ENCODE measurements at places on chromosomes 6 and 20.

- DNase-seq: no peak
Observed at GRCh38 chr20:19079536-19080299, 132.7 kb upstream of the SLC24A3 start.

DNA sequence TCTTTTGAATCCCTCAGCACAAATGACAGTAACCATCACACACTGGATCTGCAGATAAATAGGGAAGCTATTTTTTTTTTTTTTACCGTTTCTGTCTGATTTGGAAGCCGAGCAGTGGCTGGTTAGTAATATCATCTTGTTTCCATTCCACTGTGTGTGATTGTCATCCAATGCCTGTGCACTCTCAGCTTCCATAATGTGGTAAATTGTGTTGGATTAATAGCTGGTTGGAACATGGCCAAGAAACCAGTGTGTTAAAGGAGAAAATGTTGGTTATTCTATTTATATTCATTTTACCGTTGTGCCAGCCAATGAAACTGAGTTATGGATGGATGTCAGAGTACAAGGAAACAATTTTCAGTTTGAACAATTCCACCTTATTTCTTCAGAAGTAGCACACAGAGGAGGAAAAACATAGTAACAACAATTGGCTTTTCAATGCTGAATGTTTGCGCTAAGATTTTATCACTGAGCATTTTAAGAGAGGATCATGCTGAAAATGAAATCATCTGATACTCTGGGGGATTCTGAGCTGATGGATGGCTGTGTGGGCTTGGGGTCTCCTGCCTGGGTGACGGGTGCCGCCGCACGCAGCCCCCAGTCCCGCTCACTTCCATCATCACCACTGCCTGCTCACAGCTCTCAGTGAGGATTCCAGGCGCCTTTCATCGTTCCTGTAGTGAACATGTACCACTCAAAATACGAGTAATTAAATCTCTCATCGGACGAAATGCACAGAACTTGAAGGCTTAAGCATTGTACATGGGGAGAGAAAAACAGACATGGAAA, 40.7 kb upstream of the EXOC2 start:
- no peak for DNase-seq

GRCh38 chr6:16179970-16180431, 51.1 kb downstream of the MYLIP start:
- no peak for DNase-seq

GRCh38 chr20:37869334-37869861, 33.5 kb upstream of the VSTM2L start:
- DNase-seq: no peak

GRCh38 chr6:24696097-24696496, 22.9 kb downstream of the C6orf62 start:
- DNase-seq: no peak

DNA sequence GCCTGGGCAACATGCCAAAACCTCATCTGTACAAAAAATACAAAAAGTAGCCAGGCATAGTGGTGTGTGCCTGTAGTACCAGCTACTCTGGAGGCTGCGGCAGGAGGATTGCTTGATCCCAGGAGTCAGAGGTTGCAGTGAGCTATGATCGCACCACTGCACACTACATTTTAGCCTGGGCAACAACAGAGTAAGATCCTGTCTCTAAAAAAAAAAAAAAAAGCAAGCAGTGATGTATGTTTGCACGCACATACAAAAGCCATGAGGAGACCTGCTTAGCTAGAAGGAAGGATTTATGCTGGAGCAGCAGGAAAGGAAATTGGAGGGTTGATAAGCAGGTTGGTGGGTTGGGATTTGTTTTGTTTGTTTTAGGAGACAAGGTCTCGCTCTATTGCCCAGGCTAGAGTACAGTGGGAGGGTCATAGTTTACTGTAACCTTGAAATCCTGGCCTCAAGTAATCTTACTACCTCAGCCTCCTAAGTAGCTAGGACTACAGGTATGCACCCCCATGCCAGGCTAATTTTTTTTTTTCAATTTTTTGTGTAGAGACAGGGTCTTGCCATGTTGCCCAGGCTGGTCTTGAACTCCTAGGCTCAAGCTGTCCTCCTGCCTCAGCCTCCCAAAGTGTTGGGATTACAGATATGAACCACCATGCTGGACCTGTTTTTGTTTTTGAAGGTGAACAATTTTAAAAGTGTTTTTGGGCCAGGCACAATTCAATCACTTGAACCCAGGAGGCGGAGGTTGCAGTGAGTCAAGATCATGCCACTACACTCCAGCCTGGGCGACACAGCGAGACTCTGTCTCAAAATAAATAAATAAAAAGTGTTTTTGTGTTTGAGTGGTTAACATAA, 4.0 kb downstream of the ZSWIM3 start:
- DNase-seq: no peak

GRCh38 chr6:44128020-44128917, 915 bp downstream of the TMEM63B start:
- peak; percentile 73 for DNase-seq

- DNase-seq: no peak
Observed at GRCh38 chr6:162974685-162975084, 246.9 kb downstream of the PACRG start.

GRCh38 chr6:89297695-89298351, 17.3 kb downstream of the GABRR2 start:
- no peak for DNase-seq

DNA sequence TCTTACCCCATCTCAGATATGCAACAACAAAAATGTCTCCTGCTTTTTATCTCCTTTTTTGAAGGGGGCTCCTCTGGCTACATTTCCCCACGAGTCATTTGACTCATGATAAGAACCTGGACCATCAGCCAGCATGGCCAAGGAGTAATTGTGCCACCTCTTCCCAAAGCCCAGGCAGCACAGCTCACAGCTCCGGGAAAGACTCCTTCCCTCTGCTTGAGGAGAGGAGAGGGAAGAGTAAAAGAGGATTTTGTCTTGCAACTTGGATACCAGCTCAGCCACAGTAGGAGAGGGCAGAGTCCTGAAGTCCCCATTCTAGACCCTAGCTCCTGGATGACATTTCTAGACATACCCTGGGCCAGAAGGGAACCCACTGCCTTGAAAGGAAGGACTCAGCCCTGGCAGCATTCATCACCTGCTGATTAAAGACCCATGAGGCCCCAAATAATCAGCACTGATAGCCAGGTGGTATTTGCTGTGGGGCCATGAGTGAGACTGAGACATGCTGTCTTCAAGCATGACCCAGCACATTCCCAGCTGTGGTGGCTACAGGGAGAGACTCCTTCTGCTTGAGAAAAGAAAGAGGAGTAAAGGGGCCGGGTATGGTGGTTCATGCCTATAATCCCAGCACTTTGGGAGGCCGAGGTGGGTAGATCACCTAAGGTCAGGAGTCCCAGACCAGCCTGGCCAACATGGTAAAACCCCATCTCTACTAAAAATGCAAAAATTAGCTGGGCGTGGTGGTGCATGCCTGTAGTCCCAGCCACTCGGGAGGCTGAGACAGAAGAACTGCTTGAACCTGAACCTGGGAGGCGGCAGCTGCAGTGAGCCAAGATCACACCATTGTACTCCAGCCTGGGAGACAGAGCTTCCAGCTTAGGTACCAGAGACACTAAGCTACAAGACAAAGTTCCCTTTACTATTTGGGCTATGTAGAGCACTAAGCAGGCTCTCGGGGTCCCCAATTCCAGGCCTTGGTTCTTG, 28.1 kb downstream of the NCOA6 start:
- DNase-seq: no peak

- DNase-seq: no peak
Observed at GRCh38 chr6:39615622-39616021, 109.6 kb downstream of the KIF6 start.

- DNase-seq: no peak
Observed at GRCh38 chr20:49480236-49480635, 2.2 kb downstream of the KCNB1 start.

DNA sequence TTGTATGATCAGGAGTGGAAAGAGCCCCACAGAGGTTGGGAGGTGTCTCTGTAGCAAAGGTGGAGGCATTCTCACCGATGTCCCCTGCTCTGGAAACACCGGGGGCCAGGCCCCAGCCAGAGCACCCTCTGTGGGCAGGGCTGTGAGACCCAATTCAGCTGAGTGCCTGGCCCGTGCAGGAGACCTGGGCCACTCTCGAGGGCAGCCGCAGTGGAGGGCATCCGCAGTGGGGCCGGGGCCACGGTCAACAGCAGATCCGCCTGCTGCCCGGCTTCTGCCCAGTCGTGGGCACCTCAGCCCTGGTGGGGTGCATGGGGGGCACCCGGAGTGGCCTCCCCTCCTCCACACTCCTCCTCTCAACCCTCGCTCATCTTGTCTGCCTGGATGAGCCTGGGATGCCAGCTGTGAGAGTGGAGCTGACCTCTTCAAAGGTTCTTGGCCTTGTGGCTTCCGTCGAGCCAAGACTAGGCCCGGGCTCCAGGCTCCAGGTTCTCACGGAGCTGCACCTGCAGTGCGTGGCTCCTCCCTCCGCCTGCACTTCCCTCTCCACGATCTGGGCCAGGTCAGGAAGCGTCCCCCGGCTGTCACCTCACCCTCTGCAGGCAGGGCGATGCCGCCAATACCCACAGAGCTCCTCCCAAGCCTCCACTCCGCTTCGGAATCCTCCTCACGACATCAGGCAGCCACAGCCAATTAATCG, 134.8 kb downstream of the TAF4 start:
- DNase-seq: peak; percentile 11

- DNase-seq: no peak
Observed at GRCh38 chr6:133062077-133062476, 179.1 kb upstream of the EYA4 start.

- DNase-seq: no peak
Observed at GRCh38 chr6:5338177-5338960, 77.1 kb downstream of the FARS2 start.

DNA sequence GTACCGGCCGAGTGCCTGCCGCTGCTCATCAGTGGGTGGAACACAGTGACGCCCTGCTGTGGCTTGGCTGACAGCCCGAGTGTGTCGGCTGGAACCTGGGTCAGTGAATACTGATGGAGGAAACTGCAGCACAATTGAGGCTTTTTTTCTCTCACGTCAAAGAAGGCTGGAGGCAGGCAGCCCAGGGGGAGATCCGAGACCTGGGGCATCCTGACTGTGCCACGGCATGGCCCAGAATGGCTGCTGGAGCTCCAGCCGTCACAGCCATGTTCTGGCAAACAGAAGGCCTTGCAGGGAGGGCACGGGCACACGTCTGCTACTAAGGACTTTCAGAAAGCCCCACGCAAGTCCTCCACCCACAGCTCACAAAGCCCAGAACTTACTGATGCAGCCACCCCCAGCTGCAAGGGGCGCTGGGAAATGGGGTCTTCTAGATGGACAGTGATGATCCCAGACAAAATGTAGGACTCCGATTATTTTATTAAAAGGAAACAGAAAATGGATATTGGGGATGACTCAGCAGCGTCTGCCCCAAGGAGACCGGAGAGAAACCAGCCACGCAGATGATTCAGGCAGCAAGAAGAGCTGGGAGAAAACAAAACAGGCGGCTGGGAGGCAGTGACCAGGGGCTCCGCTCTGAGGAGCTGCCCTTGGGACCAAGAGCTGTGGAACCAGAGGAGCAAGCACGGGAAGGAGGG, 140.0 kb downstream of the TAF4 start:
- DNase-seq: peak; percentile 23

- no peak for DNase-seq
Observed at GRCh38 chr6:30491991-30492952, 3.0 kb downstream of the HLA-E start.

DNA sequence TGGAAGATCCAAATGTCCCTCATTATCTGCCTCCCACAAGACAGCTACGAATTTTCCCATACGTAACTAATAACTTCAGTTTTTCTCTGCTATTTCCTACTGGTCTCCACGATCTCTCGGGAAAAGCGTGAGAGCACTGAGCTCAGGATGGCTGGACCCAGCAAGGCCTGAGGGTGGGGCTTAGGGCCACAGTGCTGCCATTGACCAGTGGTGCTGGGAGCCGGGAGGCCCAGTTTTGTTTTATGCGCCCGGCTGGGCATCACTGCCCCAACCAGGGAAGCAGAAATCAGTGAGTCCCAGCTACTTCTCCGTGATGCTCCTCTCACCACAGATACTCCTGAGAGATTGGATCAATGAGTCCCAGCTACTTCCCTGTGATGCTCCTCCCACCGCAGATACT, 238.4 kb downstream of the LY86 start:
- DNase-seq: no peak

DNA sequence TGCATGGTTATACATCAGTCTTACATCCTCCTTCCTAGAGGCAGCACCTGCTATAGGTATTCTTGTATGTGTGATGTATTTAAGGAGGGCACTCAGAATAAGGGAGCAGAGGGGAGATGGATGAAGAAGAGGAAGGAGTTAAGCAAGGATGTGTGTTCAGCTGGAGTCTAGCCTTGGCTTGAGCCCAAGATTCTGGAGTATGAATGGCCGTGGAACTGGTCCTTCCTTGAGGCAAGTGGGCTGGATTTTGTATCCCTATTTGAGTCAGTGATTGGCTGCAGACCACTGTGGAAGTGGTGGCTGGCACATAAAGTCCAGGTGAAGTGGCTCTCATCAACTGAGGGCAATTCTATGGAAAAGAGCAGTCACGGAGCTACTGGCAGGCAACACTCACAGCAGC, 112.0 kb upstream of the RNF24 start:
- no peak for DNase-seq

DNA sequence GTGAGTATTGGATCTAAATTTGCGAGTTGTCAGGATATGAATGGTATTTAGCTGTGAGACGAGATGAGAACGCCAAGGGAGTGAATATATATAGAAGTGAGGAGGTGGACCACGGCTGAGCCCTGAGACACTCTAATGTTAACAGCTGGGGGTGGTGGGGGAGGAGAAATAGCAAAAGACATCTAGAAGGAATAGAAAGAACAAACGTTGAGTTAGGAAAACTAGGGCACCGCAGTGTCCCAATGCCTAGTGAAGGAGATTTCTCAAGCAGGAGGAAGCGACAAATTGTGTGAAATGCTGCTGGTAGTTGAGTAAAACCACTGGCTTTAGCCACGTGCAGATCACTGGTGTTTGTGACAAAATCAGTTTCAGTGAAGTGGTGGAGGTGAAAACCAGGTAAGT, 56.9 kb downstream of the CD164 start:
- DNase-seq: no peak

DNA sequence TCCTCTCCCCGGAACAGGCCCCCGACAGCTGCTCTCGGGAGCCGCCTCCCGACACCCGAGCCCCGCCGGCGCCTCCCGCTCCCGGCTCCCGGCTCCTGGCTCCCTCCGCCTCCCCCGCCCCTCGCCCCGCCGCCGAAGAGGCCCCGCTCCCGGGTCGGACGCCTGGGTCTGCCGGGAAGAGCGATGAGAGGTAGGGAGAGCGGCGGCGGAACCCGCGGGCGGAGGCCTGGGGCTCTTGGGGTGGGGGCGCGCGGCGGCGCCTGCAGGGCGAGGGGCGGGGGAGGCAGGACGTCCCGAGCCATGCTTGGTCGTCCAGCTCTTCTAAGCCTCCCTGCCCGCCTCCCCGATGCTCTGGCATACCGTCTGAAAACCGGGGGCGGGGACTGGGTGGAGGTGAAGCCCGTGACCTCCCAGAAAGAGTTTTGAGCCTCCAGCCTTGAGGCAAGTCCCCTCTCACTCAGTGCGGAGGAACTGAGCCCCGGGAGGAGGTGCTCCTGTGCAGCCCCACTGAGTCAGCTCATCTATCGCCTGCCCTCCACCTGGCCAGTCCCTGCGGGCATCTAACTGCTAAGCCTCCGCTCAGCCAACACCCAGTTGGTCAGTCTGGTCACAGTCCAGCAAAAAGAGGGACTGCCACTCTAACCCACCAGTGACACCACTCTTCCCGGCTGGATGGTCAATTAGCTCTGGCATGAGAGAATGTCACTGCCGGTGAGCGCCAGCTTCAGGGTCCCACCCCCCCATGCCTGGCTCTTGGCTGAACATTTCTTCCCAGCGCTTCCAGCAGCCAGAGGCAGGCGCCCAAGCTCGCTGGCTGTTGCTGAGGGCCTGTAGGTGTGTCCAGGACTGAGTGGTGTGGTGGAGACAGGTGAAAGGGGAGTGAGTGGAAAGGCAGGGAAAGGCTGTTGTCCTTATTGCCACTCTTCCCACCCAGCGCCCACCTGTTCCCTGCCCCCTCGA, 482 bp downstream of the DDR1 start:
- peak; percentile 59 for DNase-seq

Data from left ventricle myocardium superior (tissue), 1 donor.